Tibial nerve (tissue), 4 donors: ENCODE measurements at places on chromosomes 4 and X. TPM values are rescaled to one million over a fixed set of nuclear protein-coding genes. Genes with fewer than 3 reads are reported as not detected.

DNA sequence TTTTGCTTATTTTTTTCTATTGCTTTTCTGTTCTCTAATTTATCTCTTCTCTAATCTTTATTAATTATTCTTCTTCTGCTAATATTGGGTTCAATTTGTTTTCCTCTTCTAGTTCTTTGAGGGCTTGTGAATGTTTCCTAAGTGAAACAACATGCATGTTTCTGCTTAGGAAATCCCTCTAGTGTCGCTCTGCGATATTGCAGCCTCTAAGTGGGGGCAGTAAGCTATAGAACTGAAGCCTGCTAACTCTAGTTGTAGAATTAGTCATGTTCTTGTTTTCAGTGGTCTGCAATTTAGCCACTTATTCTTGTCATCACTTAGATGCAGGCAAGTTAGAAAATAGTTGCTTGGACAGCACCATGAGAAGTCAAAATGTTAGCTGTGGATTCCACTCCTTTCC lies 222.6 kb downstream of the SPIN4 start:
- no peaks in the 10 kb centered on the region for H3K36me3 ChIP-seq
- no peak overlapping the region for H3K27ac ChIP-seq
- H3K4me1 ChIP-seq: no peaks in the 10 kb centered on the region
- no peak overlapping the region for H3K4me3 ChIP-seq
- DNase-seq: no peak
- H3K27me3 ChIP-seq: no peaks in the 10 kb centered on the region

The GUCY2F gene
- not detected for total RNA-seq

DNA sequence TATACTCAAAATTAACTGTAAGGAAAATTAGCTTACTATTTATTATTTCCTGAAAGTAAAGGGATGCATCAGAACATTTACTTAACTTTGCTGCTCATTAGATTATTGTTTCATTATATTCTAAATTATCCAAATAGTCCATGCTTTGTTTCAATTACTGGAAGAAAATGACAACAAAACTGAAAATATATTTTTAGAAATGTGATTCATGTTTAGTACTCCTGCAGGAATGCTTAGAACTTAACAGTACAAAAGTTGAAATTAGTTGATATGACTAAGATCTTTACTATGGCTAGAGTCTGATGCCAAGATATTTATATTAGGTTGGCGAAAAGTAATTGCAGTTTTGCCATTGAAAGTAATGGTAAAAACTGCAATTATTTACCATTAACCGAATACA lies 660.5 kb upstream of the PABPC4L start:
- H3K36me3 ChIP-seq: no peaks in the 10 kb centered on the region
- no peaks in the 10 kb centered on the region for H3K4me1 ChIP-seq
- no peak overlapping the region for H3K4me3 ChIP-seq
- no peak for DNase-seq
- H3K27ac ChIP-seq: no peak overlapping the region
- no peaks in the 10 kb centered on the region for H3K27me3 ChIP-seq

- H3K4me3 ChIP-seq: peak overlapping the region; percentile 67
- no peak for DNase-seq
- H3K4me1 ChIP-seq: no peaks in the 10 kb centered on the region
- H3K36me3 ChIP-seq: no peaks in the 10 kb centered on the region
These were observed 731 bp upstream of the AMMECR1 start for GRCh38 chrX:110318664-110318968.

DNA sequence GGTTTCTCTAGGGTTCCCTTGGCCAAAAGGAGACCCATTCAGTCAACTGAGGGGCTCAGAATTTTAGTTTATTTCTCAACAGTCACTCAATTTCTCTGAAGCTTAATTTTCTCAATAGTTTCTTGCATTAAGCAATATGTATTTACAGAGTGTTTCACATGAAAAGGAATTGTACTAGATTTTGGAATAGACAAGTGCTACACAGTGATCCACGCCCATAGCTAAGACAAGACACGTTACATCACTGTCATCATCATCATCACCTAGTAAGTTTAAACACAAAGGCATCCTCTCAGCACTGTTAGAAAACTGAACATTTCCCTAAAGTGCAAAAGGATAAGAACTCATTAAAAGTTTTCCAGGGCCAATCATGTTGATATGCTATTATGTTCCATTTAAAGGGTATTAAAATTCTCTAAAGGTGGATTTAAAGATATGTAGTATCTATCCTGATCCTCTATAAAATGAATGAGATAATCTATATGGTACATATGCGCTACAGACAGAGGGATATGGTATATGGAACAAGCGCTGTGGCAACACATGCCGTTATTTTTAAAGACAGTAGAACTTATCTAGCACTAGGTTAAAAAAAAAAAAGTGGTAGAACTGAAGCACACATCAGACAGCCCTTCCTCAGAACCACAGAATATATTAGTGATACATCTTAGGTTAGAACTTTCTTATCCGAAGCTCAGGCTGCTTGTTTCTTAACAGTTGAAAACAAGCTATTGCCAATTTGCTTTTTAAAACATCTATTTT lies 12.1 kb downstream of the PPA2 start:
- no peak overlapping the region for H3K27ac ChIP-seq
- no peaks in the 10 kb centered on the region for H3K27me3 ChIP-seq
- H3K36me3 ChIP-seq: no peaks in the 10 kb centered on the region

- H3K4me3 ChIP-seq: no peak overlapping the region
- no peaks in the 10 kb centered on the region for H3K4me1 ChIP-seq
- DNase-seq: peak; percentile 70
- H3K27me3 ChIP-seq: no peaks in the 10 kb centered on the region
- no peak overlapping the region for H3K27ac ChIP-seq
These were observed 121.6 kb downstream of the RASL11B start for GRCh38 chr4:52983563-52984303.

- H3K27me3 ChIP-seq: no peaks in the 10 kb centered on the region
- no peaks in the 10 kb centered on the region for H3K4me1 ChIP-seq
These were observed 13.2 kb downstream of the RTL8B start for GRCh38 chrX:135009057-135009610.

The CENPVL1 gene
- total RNA-seq: not detected

- DNase-seq: no peak
- H3K36me3 ChIP-seq: no peaks in the 10 kb centered on the region
- H3K27ac ChIP-seq: no peak overlapping the region
- H3K4me1 ChIP-seq: no peaks in the 10 kb centered on the region
- no peaks in the 10 kb centered on the region for H3K27me3 ChIP-seq
- no peak overlapping the region for H3K4me3 ChIP-seq
These were observed 22.3 kb upstream of the VSIG1 start for GRCh38 chrX:108022491-108023089.

DNA sequence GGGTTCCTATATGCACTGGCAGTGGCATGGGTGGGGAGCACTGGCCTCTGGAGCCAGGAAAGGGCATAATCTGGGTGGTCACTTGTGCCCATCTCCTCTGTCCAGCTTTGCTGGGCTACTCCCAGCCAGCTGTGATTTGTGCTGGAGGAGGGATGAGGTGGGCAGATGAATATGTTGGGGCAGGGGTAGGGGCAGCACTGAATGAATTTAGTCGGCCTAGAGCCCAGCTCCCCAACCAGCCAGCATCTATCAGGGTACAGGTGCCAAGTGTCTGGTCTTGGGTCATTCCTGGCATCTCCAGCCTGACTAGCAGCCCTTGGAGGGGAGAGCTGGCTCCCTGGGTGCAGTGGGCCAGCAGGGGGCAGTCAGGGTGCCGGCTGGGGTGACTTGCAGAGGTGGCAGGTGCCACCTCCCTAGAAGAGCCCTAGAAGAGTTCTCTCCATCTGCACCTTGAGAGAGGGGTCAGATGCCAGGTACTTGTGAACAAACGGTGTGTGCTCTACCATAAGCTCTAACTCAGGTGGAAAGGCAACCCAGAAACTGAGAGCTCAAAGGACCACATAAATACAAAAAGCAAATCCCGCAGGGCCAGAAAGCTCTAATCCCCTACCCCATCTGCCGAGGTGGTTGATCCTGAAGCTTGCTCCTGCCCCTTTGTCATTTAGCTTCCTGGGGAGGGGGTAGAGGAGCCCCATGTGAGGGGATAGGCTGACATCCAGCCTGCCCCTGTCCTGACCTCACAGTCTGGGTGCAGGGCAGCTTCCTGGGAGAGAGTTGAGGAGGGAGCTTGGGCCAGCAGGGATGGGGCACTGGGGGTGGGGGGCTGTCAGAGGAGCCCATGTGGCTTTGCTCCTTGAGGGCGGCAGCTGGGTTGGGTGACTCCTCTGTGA lies 2.2 kb downstream of the SORCS2 start:
- peaks cover 72% of the 10 kb centered on the region for H3K4me1 ChIP-seq
- H3K27ac ChIP-seq: peak overlapping the region; percentile 62
- no peaks in the 10 kb centered on the region for H3K36me3 ChIP-seq
- H3K27me3 ChIP-seq: peaks cover 31% of the 10 kb centered on the region
- no peak overlapping the region for H3K4me3 ChIP-seq

The TMEM255A gene
- 7.1 TPM for total RNA-seq

The USP17L29 gene
- not detected for total RNA-seq

GRCh38 chr4:24783506-24783905 lies 11.9 kb upstream of the SOD3 start:
- no peaks in the 10 kb centered on the region for H3K36me3 ChIP-seq
- H3K27me3 ChIP-seq: no peaks in the 10 kb centered on the region
- H3K27ac ChIP-seq: peak overlapping the region; percentile 88
- no peak for DNase-seq
- peaks cover 48% of the 10 kb centered on the region for H3K4me1 ChIP-seq
- H3K4me3 ChIP-seq: no peak overlapping the region

GRCh38 chr4:111806331-111806730 lies 338.9 kb upstream of the FAM241A start:
- DNase-seq: no peak
- no peak overlapping the region for H3K4me3 ChIP-seq
- no peaks in the 10 kb centered on the region for H3K4me1 ChIP-seq
- no peaks in the 10 kb centered on the region for H3K27me3 ChIP-seq
- H3K27ac ChIP-seq: no peak overlapping the region
- no peaks in the 10 kb centered on the region for H3K36me3 ChIP-seq

- no peak overlapping the region for H3K4me3 ChIP-seq
- no peaks in the 10 kb centered on the region for H3K4me1 ChIP-seq
- no peaks in the 10 kb centered on the region for H3K36me3 ChIP-seq
- no peaks in the 10 kb centered on the region for H3K27me3 ChIP-seq
- H3K27ac ChIP-seq: no peak overlapping the region
These were observed 2.4 kb upstream of the FAM50A start for GRCh38 chrX:154441564-154441963.

The ZCCHC12 gene
- total RNA-seq: not detected

The DCAF4L1 gene
- total RNA-seq: 0.30 TPM

- no peaks in the 10 kb centered on the region for H3K36me3 ChIP-seq
- no peak overlapping the region for H3K4me3 ChIP-seq
- no peak overlapping the region for H3K27ac ChIP-seq
- no peaks in the 10 kb centered on the region for H3K4me1 ChIP-seq
- no peaks in the 10 kb centered on the region for H3K27me3 ChIP-seq
These were observed 13.6 kb upstream of the TXK start for GRCh38 chr4:48147621-48148020.

GRCh38 chr4:11098461-11098860 lies 330.2 kb downstream of the HS3ST1 start:
- H3K4me1 ChIP-seq: no peaks in the 10 kb centered on the region
- no peaks in the 10 kb centered on the region for H3K27me3 ChIP-seq
- no peak overlapping the region for H3K4me3 ChIP-seq
- no peaks in the 10 kb centered on the region for H3K36me3 ChIP-seq
- no peak overlapping the region for H3K27ac ChIP-seq

GRCh38 chrX:46485897-46486296 lies 59.3 kb downstream of the ZNF674 start:
- DNase-seq: no peak
- no peak overlapping the region for H3K4me3 ChIP-seq
- H3K27ac ChIP-seq: no peak overlapping the region
- no peaks in the 10 kb centered on the region for H3K27me3 ChIP-seq

GRCh38 chr4:70747874-70748273 lies 26.1 kb downstream of the RUFY3 start:
- no peaks in the 10 kb centered on the region for H3K4me1 ChIP-seq
- no peak overlapping the region for H3K4me3 ChIP-seq
- H3K27ac ChIP-seq: no peak overlapping the region
- H3K36me3 ChIP-seq: peaks cover 14% of the 10 kb centered on the region
- no peak for DNase-seq
- no peaks in the 10 kb centered on the region for H3K27me3 ChIP-seq

The DNAAF6 gene
- total RNA-seq: not detected

DNA sequence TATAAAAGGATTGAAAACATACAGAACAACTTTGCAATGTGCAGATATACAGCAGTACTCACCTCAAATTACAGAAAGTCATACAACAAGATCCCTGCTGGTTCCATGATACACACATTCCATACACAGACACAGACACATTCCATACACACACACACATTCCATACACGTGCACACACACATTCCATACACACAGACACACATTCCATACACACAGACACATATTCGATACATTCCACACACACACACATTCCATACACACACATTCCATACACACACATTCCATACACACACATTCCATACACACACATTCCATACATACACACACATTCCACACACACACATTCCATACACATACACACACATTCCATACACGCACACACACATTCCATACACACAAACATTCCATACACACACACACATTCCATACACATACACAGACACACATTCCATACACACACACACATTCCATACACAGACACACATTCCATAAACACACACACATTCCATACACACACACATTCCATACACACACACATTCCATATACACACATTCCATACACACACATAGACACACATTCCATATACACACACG lies 13.7 kb downstream of the LINC00632 start:
- H3K27ac ChIP-seq: no peak overlapping the region
- no peaks in the 10 kb centered on the region for H3K27me3 ChIP-seq
- no peaks in the 10 kb centered on the region for H3K36me3 ChIP-seq
- no peaks in the 10 kb centered on the region for H3K4me1 ChIP-seq
- DNase-seq: no peak

DNA sequence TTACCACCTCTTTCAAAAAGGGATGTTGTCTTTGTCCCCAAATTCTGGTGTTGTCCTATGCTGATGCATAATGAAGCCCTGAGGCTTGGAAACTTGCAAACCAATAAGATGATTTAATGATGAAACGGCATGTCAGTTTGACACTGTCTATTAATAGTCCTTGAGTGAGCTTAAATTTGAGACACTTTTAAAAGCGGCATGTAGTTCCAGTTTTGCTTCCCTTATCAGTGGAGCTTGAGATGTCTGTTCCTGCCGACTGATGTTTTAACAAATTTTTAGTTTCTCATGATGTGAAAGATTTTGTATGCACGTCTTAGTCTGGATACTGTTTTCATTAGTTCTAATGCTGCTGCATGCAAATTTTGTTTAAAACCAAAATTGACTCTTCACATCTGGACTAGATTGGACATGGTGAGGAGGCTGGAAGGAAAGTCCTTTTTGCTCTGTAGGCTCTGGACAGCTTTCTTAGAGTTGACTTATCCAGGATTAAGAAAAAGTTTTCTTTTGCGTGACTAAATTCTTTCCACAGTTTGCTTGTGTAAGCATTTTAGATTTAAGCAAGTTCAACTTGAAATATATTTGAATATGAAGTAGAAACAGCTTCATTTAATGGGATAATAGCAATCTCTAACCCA lies 11.7 kb downstream of the C1GALT1C1 start:
- no peaks in the 10 kb centered on the region for H3K4me1 ChIP-seq
- no peak for DNase-seq
- H3K4me3 ChIP-seq: no peak overlapping the region
- H3K27me3 ChIP-seq: no peaks in the 10 kb centered on the region
- H3K36me3 ChIP-seq: peaks cover 15% of the 10 kb centered on the region

GRCh38 chrX:116781926-116782325 lies 319.1 kb upstream of the CT83 start:
- no peaks in the 10 kb centered on the region for H3K4me1 ChIP-seq
- no peaks in the 10 kb centered on the region for H3K27me3 ChIP-seq
- no peak for DNase-seq
- H3K4me3 ChIP-seq: no peak overlapping the region
- no peak overlapping the region for H3K27ac ChIP-seq
- no peaks in the 10 kb centered on the region for H3K36me3 ChIP-seq
